ENCODE measurements at places on chromosomes 3 and 15. TPM values are rescaled to one million over a fixed set of nuclear protein-coding genes. Genes with fewer than 3 reads are reported as not detected.

NRG4 gene
- not detected for total RNA-seq

IL20RB gene
- 0.88 TPM for total RNA-seq

ONECUT1 gene
- not detected for total RNA-seq

BNC1 gene
- 3.0 TPM for total RNA-seq

CCDC33 gene
- total RNA-seq: not detected

TKT gene
- total RNA-seq: 91.0 TPM

TMCO5A gene
- not detected for total RNA-seq

MYZAP gene
- total RNA-seq: 452 TPM

SCN11A gene
- not detected for total RNA-seq

TAGLN3 gene
- total RNA-seq: not detected

RASL12 gene
- 53.3 TPM for total RNA-seq

VGLL3 gene
- 8.2 TPM for total RNA-seq

C2CD4A gene
- total RNA-seq: not detected

FEZF2 gene
- total RNA-seq: not detected

POMGNT2 gene
- total RNA-seq: 16.7 TPM

GOLGA8T gene
- total RNA-seq: 1.1 TPM

TUSC7 gene
- total RNA-seq: not detected

ZNF35 gene
- total RNA-seq: 13.5 TPM

MASP1 gene
- 12.8 TPM for total RNA-seq

ZNF662 gene
- total RNA-seq: 5.2 TPM

SERPINI2 gene
- 0.71 TPM for total RNA-seq

ALDH1A3 gene
- total RNA-seq: 3.4 TPM

SPTSSB gene
- total RNA-seq: 0.38 TPM

EFCAB12 gene
- total RNA-seq: 0.32 TPM

RARRES1 gene
- total RNA-seq: 117 TPM

ZIC4 gene
- total RNA-seq: not detected

NUDT16 gene
- total RNA-seq: 25.4 TPM

FBXL22 gene
- total RNA-seq: 14.9 TPM

UBE2E2 gene
- total RNA-seq: 54.0 TPM

SLC25A20 gene
- total RNA-seq: 53.4 TPM

MOBP gene
- 0.10 TPM for total RNA-seq

TTC21A gene
- total RNA-seq: 2.5 TPM

ITPKA gene
- total RNA-seq: 0.71 TPM

ERC2 gene
- 2.6 TPM for total RNA-seq

ECE2 gene
- 1.1 TPM for total RNA-seq

EPB42 gene
- 0.68 TPM for total RNA-seq

HRH1 gene
- total RNA-seq: 3.5 TPM

GOLGA6L4 gene
- 1.5 TPM for total RNA-seq
